CD4-positive, alpha-beta T cell treated with Interleukin-17A for 4 hours (primary cell): ENCODE measurements at places on chromosomes 6 and 20.

GRCh38 chr20:32062776-32063170, 10.7 kb downstream of the HCK start:
- DNase-seq: no peak

DNA sequence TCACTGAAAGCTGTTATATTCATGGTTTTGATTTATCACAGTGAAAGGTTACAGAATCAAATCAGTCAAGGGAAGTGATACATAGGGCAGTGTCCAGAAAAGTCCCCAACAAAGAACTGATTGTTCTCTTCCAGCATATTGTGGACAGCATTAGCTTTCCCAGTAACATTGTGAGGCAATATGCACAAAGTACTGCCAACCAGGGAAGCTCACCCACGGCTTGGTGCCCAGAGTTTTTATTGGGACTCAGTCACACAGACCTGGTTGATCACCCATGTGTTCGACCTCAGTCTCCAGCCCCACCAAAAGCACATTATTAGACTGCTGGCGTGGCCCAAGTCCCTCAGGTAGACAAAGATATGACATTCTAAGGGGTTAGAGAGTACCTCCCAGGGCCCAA, 76.0 kb downstream of the LCA5 start:
- no peak for DNase-seq

DNA sequence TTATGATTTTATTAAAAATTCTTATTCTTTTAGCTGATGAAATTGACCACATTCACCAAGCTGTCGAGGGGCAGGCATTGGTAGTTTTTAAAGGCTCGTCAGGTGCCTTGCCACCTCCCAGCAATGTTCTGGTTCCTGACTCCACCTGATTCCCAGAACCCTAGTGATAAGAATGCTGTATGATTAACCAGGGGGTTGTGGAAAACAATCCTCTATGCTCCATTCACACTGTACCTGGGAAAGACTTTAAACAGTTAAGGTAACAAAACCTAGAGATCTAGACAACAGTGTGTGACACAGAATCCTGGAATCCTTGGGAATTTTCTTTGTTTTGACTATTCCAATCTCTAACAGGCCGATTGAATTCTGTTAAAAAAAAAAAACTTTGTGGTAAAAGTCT, 165.7 kb upstream of the OLIG3 start:
- DNase-seq: no peak

DNA sequence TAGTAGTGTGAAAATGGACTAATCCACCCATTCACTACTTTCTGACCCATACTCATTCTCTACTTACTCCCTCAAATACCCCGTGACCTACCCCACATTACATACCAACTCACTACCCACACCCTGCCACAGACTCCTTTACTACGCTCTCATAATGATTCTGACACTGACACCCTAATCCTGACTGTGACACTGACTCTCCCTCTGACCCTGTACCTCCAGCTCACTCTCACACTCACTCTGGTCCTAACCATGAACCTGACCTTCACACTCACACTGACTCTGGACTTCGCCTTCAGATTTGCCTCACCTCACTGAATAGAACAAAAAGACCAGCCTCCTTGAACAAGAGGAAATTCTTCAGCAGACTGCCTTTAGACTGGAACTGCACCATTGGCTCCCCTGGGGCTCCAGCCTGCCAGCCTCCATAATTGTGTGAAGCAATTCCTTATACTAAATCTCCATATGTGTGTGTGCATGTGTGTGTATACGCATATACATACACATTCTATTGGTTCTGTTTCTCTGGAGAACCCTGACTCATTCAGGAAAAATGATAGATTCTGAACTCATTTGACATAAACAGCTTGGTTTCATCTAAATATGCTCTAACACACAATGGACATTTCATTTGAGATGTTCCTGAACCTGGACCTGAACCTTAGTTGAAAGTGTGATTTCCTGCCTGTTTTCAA, 10.5 kb upstream of the ZNF343 start:
- DNase-seq: no peak

GRCh38 chr20:5793916-5794315, 43.7 kb downstream of the SHLD1 start:
- no peak for DNase-seq

GRCh38 chr6:149454346-149454848, 30.4 kb downstream of the ZC3H12D start:
- DNase-seq: no peak

- DNase-seq: no peak
Observed at GRCh38 chr6:100100776-100101175, 106.8 kb upstream of the MCHR2 start.

GRCh38 chr6:129555206-129555832, 154.7 kb downstream of the ARHGAP18 start:
- no peak for DNase-seq

- DNase-seq: no peak
Observed at GRCh38 chr6:117503211-117503610, 20.7 kb downstream of the DCBLD1 start.

DNA sequence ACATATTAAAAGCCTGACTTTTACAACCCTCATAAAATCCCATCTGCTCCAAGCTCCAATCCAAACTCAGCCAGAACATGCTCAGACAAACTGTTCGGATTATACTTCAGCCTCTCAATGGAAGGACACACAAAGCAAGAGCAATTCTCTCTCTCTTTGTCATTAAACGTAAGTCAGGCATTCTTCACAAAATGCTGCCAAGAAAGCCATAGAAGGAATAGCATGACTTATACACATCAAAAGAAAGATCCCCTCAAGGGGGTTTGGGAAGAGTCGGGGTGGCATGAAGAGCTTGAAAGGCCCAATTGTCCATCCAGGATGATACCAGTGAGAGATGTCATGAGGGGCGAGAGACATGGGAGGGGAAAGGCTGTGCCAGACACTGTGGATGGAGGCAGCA, 268.9 kb downstream of the PREX1 start:
- DNase-seq: no peak
